Fibroblast of upper back skin (primary cell): ENCODE measurements at places on chromosomes 16 and 17.

- no peak for DNase-seq
Measured at GRCh38 chr16:81860287-81861266, 81.5 kb downstream of the PLCG2 start.

DNA sequence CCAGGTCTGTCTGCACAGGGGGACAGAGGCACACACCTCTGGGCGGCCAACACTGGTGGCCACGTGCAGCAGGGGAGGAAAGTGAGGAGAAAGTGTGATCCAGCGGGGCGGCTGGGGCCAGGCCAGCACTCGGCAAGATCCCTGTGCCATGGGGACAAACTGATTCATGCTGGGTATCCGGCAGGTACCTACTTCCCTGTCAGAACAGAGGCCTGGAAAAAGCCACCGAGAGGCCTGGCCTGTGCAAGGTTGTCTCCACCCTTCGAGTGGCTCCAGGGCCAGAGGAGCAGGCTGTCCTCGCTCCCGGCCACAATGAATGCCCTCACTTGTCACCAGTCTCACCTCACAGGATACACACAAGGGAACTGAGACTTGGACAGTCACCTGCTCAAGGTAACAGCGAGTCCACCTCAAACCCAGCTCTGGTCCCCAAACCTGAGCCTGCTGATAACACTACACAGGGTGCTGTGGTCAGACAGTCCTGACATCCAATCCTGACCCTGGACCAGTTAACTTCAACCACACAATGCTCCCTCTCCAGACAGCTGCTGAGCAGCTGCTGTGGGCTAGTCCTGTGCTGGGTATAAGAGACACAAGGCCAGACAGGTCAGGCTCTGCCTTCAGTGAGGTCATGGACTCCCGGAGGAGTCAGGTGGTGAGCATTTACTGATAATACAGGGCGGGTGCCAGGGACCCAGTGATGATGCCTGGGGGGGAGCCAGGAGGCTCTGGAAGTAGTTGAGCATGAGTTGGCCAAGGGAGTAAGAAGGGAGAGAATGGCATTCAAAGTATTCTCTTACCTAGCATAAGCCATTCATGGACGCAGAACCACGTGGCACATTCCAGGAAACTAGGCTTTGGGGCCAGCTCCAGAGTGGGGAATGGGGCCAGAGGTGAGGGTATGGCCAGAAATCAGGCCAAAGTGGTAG, 53.0 kb downstream of the VAC14 start:
- DNase-seq, result peak; percentile 22

DNA sequence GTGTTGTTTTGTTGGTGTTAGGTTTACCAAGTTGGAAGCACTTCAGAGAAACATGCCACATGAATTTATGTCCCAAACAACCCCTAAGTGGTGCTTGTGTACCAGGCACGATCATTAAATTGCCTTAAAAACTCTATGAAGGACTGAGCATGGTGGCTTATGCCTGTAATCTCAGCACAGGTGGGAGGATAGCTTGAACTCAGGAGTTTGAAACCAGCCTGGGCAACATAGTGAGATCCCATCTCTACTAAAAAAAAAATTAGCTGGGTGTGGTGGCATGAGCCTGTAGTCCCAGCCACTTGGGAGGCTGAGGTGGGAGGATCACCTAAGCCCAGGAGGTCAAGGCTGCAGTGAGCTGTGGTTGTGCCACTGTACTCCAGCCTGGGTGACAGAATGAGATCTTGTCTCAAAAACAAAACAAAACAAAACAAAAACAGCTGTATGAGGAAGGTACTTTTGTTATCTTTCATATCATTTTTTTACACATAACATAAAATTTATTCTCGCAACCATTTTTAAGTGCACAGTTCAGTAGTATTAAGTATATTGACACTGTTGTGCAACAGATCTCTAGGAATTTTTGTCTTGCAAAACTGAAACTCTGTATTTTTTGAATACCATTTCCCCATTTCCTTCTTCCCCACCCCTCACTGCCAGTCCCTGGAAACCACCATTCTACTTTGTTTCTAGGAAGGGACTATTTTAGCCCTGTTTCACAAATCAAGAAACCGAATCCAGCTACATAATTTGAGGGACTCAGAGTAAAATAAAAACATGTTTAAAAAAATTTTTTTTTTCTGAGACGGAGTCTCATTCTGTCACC, 14.3 kb upstream of the RBBP6 start:
- no peak for DNase-seq

GRCh38 chr17:12048843-12049473, 28.3 kb downstream of the MAP2K4 start:
- no peak for DNase-seq

DNA sequence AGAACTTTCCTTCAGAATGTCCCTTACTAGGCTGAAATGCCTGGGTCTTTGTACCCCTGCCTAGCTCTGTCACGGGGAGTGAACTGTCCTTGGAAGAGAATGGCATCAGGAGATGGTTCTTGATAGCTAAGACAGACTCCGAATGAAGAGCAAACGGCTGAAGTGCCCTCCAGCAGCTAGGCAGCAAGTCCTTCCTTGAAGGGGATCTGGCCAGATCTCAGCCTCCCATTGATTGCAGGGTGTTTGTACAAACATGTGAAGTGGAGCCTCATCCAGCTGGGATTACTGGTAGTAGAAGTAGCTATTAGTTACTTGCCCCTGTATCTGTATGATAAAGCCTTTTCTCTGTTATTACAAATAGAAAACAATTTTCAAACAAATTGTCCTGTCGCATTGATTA, 30.9 kb downstream of the LRRC36 start:
- DNase-seq, result no peak

- peak; percentile 28 for DNase-seq
Measured at GRCh38 chr16:59213952-59214351, 479.8 kb upstream of the GOT2 start.

GRCh38 chr16:88759245-88759975, 25.6 kb downstream of the PIEZO1 start:
- peak; percentile 31 for DNase-seq

DNA sequence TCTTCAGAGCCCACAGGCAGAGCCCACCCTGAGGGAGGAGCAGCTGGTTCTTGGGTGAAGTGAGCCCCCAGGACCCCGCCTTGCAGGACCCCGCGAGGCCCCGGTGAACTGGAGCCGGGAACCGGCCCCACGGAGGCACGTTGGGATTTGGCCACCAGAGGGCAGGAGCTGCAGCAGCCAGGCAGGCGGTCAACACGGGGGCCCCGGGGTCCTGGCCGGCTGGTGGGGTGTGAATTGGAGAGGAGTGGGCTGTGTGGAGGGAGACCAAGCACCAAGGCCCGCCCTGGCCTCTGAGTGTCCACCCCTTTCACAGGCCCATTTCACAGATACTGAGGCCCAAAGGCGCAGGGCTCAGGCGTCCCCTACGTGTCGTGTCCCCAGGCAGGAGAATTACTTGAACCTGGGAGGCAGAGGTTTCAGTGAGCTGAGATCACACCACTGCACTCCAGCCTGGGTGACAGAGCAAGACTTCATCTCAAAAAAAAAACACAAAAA, 2.2 kb downstream of the DPEP1 start:
- DNase-seq, result no peak

GRCh38 chr16:83772806-83773205, 35.0 kb upstream of the HSBP1 start:
- DNase-seq, result no peak

GRCh38 chr16:53372992-53373871, 61.0 kb upstream of the RBL2 start:
- DNase-seq, result no peak

GRCh38 chr17:9837551-9838471, 12.1 kb downstream of the GLP2R start:
- peak; percentile 90 for DNase-seq

- DNase-seq, result no peak
Measured at GRCh38 chr17:72566671-72567484, 446.1 kb downstream of the SOX9 start.

DNA sequence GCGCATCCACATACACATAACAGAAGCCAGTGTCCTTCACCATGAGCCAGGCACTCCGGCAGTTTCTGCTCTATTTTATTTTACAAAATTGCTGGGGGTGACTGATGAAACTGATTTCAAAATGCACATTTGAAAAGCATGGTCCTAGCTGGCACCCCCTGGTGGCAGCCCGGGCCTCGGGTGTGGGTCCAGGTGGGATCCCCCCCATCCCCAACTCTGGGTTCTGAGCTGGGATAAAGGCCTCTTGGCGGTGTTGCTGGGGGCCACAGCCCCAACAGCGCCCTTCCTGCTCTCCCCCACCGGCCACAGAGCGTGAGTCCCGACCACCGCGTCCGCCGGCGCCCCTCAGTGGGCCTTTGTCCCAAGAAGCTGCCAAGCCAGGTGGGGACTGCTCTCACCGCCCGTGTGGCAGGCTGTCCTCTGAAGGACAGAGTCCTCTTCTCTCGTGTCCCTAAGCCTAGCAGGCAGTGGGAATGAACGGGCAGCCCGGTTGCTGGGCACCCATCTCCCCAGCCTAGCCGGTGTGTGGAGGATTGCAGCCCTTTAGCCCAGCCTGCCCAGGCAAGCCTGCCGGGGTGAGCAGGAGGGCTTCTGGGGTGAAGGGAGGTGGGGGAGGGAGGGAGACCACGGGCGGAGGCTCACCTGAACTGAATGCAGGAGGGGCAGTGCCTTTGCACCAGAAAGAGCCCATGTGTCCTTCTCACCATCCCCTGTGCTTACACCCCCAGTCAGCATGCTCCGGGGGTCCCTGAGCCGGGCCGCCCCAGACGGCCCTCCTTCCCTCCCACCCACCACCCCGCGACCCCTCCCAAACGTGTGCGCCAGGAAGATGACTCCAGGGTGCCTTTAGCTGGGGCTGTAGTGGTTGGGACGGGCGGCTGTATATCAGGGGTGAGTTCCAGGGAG, 898 bp downstream of the SNAI3 start:
- DNase-seq, result peak; percentile 48

GRCh38 chr17:41547921-41548843, 20.1 kb upstream of the KRT19 start:
- DNase-seq, result peak; percentile 97

GRCh38 chr17:29246628-29247027, at the start of gene CRYBA1:
Gene CRYBA1, plus strand, starts transcription at chr17:29246859. Its CDS starts 5 bp downstream, at chr17:29246864.
- DNase-seq, result no peak

- DNase-seq, result no peak
Measured at GRCh38 chr16:19716183-19716582, 1.8 kb downstream of the KNOP1 start.

DNA sequence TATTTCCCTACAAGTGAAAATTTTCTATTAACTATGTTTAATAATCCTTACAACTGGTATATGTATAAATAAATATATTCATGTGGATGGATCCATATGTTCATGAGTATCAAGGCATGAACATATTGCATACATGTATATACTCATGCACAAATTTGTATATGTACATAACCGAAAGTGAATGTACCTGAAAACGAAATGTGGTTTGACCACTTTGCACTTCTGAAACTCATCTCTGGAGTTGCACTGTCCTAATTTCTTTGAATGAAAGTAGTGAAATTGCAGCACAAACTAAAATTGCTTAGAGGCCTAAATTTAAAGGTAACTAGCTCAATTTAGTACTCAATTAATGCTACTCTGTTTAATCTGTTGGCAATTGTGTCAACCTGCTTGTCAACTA, 27.4 kb upstream of the GNAO1 start:
- DNase-seq, result no peak

DNA sequence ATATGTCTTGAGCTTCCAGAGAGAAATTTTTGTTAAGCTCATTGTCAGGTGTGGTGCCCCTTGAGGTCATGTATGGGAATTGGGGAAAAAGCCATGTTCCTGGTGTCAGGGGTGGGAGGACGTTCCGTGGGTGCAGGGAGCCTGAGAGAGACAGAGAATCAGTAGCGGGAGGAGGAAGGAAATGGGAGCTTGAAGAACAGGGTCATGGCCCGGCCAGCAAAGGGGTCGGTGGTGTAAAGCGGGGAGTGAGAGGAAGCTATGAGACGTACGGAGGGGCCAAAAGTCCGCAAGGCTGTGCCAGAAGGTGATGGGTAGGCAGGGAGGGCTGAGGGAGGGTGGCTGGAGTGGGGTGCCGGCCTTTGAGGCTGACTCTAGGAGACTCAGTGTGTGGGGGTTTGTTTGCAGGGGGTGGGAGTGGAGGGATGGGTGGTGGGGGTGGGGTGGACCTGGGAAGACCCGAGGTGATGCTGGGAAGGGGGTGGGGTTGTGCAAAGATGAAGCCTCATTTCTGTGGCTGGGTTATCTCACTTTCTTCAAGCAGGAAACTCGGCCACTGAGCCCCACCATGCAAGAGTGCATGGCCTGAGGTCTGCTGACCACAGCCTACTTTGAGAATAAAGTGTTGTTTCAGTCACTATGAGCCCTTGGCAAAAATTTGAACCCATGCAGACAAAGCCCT, 63.6 kb downstream of the PLCG2 start:
- no peak for DNase-seq

- no peak for DNase-seq
Measured at GRCh38 chr16:75491876-75492275, 3.4 kb downstream of the CHST6 start.

DNA sequence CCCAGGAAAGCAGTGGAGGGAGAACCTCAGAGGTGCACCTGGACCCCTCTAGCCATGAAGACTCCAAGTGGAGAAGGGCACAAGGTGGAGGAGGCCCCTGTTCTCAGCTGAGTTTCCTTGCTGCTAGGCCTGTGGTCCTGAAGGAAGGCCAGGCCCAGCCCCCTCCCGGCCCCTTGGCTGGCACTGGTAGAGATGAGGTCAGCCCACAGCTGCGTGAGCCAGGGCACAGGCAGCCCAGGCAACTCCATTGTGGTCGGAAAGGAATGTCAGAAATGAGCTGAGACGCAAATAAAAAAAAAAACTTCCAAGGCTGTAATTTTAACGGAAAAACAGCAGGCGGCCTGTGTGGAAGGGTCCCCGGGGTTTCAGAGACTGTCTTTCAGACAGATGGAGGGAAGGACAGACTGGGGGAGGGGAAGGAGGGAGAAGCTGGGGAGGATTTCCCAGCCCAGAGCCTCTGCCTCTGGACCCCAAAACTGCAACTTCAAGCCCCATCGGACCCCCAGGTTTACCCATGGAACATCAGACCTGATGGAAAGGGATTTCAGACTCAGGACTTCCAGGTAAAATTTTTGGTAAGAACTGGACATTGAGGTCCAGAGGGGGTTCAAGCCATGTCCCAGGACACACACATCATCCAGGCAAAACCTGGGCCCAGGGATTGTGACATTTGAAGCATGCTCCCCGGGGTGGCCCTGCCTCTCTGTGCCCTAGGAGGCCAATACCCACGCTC, 25.6 kb upstream of the MRPS23 start:
- DNase-seq, result peak; percentile 99

DNA sequence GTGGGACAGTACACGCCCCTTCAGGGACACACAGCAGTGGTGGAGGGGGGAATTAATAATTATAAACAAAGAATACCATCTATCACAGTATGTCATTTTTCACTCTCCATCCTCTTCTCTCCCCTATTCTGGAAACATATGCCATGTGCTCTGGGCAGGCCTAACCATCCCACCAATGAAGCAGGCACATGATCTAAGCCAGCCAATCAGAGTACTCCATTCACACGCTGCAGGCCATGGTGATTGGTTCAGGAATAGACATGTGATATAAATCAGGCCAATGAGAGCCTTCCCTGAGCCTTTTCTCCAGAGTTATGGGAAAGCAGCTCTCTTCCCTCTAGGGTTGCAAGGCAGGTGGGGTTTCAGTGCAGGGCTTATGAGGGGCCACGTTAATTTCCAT, 36.5 kb downstream of the GSG1L start:
- no peak for DNase-seq
